ENCODE measurements at places on chromosomes 1 and 21. TPM values are rescaled to one million over a fixed set of nuclear protein-coding genes. Genes with fewer than 3 reads are reported as not detected.

DNA sequence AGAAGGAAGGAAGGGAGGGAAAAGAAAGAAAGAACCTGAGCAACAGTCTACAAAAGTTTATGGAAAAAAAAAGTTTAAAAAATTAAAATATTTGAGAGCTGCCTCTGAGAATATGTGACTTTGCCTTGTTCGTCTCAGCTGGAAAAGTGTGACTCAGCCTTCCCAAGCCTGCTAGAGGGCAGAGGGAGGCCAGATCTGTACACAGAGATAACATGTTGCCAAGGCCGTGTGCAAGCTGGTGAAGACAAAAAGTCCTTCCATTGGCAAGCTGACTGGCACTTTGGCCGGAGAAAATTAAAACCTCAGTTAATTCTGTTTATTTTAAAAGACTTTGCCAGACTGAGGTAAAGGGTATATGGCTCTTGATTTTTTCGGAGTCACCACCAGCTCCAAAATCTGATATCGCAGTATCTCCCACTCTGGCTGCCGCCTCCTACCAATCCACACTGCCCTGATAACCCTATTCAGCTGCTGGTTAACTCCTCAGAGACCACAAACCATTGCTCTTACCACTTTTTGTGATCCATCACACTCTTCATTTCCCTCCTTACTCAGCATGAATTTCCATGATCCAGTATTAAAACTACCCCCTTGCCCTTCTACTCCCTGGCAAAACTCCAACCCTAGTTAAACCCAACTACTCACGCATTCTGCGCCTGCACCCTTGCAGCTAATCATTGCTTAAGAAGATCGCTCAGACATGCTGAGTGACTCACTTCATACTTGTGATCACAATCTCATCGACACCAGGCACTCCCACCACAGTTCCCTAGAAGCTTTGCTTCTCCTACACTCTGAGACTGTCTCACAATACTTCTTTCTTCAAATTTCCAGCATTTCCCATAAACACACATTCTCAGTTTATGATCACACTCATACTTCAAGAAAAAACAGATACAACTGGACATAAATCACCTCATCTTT is 5.7 kb upstream of the PPP1R15B start:
- peak; percentile 78 for DNase-seq

- DNase-seq, result no peak
Observed at GRCh38 chr1:235818632-235819136, 48.0 kb downstream of the LYST start.

DNA sequence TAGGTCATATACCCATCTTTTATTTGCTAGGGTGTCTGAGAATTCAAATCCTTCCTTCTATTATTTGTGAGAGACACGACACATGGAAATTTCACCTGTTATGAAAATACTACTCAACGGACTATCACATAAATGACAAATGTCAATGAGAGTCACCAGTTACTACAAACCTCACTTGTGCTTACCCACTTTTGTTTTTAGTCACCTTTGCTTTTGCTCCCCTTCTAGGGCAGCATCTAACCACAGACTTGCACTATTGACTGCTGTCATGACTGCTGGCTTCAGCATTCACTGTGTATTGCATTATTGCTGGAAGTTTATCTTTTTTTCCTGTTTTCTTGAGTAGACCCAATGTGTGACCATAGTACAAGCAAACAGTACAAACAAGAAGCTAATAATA is 1048.0 kb downstream of the PLA2G4A start:
- DNase-seq, result no peak

DNA sequence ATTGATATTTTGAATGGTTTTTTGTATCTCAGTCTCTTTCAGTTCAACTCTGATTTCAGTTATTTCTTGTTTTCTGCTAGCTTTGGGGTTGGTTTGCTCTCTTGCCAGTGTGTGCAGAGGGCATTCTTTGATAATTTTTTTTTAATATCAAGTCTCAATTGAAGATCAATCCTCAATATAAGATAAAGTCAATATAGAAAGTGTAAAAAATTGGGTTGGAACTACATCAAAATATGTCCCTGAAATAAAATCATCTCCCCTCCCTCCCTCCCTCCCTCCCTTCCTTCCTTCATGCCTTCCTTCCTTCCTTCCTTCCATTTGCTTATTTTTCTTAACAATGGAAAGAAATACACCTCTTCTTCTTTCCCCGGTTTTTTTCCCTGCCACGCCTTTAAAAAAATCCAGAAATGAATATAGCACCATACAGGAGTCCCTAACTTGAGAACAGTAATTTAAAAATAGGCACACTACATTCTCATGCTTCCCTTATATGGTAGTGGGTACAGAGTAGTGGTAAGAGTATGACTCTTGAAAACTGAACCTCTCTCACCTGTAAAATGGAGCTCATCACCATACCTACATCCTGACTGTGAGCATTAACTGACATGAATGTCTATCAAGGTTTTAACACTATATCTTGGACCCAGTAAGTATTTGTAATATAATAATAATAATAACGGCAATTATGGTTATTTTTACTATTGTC is 221.9 kb downstream of the GIPC2 start:
- DNase-seq, result no peak

- DNase-seq, result no peak
Observed at GRCh38 chr1:226355669-226356551, 46.9 kb upstream of the LIN9 start.

DNA sequence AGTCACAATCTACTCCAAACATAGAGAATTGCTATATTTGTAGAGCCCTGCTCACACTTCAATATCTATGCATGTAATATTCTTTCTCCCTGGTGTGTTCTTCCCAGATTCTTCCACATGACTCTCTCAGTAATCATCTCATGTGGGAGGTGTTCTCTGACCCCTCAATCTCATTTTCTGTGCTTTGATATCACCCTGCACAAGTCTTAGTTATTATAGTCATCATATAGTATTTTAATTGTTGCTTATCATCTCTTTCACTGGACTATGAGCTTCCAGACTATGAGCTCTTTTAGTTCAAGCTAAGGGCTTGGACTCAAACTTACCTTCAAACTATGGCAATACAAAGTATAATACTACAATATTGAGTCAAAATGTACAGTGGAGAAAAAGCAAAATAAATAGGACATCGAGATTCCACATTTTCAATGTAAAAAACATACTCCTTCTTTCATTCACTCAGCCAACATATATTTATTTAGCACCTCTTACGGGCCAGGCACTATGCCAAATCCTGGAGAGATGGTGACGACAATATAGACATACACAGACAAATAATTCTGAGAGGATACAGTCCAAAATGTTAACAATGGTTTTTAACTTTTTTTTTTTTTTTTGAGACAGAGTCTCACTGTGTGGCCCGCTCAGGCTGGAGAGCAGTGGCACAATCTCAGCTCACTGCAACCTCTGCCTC is 12.7 kb downstream of the TESK2 start:
- DNase-seq, result peak; percentile 54

- DNase-seq, result no peak
Observed at GRCh38 chr1:88298506-88298905, 385.6 kb upstream of the PKN2 start.

GRCh38 chr21:29260461-29260860 is 38.3 kb upstream of the BACH1 start:
- no peak for DNase-seq

ZNF362 gene
- 27.1 TPM for polyA plus RNA-seq

DNA sequence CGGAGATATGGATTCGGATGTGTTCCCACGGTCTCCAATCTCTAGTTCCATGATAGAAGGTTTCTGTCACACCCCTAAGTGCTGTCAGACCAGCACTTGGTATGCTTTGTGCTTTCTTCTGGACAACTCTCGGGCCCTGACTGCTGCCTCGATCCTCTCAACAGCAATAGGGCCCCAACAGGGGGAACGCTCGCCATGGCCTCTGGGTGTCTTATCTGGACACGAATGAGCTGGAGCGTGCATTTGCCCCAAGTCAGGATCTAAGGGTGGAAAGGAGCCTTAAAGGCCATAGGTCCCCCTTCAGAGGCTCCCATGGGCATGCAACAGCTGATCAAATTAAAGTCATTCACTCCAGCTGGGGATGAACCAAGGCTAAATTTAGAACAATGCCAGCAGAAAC is 76.8 kb downstream of the TCP10L start:
- no peak for DNase-seq

GRCh38 chr1:74858136-74858535 is 125.2 kb downstream of the TYW3 start:
- no peak for DNase-seq

DNA sequence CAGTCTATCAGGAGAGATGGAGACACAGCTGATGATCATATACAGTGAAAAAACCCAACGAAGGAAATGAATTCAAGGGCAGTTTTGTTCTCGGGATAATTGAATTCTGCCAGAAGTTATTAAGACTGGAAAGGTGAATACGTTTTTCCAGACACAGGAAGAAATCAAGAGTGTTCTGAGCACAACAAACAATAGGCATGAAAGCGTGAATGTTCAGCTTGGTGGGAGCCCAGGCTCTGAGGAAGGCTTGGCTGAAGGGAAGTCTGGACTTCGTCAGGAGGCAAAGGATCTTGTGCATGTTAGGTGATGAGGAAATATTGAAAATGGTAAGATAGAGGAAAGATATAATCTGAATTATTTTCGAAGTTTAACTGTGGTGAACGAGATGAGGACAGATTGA is 50.4 kb downstream of the CYYR1 start:
- DNase-seq, result no peak

GRCh38 chr1:169527451-169528214 is 41.9 kb upstream of the SLC19A2 start:
- DNase-seq, result no peak

GRCh38 chr1:164876398-164877116 is 317.6 kb downstream of the PBX1 start:
- no peak for DNase-seq

C1orf116 gene
- polyA plus RNA-seq, result 45.7 TPM

- no peak for DNase-seq
Observed at GRCh38 chr1:186892936-186893335, 64.2 kb downstream of the PLA2G4A start.

DNA sequence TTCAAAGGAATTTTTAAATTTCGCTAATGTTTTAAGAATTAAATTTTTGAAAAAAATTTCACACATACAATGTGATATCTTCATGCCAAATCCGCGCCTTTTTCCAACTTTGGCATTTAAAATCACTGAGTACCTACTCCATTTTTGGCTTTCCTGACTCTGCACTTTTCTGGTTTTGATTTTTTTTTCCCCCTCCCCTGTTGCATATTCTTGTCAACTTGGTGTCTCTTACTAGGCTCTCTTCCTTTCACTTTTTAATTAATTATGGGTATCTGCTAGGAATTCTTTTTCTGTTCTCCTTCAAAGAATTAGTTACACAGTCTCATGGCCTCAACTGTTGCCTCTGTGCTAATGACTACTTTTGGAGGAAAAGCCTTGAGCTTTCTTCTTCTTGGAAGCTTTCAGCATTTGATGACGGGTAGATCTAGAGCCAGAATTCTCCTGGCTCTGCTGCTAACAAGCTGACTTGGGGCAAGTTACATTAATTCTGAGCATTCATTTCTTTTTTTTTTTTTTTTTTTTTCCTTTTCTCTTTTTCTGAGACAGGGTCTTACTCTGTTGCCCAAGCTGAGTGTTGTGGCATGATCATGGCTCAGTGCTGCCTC is 1.8 kb downstream of the AGL start:
- DNase-seq, result no peak

GRCh38 chr1:74502432-74502831 is 10.0 kb downstream of the LRRC53 start:
- peak; percentile 14 for DNase-seq

DNA sequence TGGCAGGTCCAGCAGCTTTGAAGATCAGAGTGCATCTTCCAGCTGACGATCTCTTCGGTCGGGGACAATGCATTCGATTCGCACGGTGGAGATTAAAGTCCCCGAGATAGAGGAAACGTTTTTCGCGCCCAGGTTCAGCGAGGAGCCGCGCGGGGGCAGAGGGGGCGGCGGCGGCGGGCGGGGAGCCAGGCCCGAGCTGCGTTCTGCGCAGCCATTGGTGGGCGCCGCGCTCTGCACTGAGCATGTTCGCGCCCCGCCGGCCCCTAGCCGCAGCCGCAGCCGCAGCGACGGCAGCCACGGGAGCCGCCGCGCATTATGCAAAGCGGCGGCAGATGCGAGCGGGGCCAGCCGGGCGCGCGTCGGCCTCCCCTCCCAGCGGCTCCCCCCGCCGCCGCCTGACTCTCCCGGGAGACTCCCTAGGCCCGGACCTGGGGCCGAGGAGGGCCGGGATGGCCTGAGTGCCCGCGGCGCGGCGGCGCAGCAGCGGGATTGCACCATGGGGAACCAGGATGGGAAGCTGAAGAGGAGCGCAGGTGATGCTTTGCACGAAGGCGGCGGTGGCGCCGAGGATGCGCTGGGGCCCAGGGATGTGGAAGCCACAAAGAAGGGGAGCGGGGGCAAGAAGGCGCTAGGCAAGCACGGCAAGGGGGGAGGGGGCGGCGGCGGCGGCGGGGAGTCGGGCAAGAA is at the start of gene FMN2:
FMN2 (plus strand) TSS at position 270 of the 687 bp plus-strand sequence; CDS start at position 497, 227 bp downstream.
- DNase-seq, result no peak

GRCh38 chr1:245142171-245142798 is 12.5 kb upstream of the KIF26B start:
- no peak for DNase-seq

GRCh38 chr1:217010253-217010652 is 287.0 kb upstream of the ESRRG start:
- DNase-seq, result no peak

- no peak for DNase-seq
Observed at GRCh38 chr1:30129001-30129408, 594.4 kb downstream of the MATN1 start.

- DNase-seq, result no peak
Observed at GRCh38 chr21:39958731-39959130, 91.5 kb downstream of the PCP4 start.

GBP5 gene
- 1.7 TPM for polyA plus RNA-seq

DNA sequence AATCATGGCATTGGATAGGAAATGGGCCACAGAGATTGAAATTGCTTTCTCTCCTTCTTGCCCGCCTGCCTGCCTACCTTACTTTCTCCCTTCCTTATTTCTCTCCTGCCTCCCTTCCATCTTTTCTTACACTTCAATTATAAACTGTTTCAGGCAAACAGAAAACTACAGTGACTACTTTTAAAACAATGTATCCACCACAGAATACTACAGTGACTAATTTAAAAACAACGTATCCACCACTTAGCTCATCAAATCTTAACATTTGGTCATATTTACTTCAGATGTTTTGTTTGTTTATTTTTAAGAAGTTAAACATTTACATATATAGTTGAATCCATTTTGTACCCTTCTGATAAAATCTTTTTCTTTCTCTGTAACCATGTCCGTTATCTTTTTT is 54.4 kb downstream of the SNRPE start:
- no peak for DNase-seq

CELA2B gene
- not detected for polyA plus RNA-seq

SERPINC1 gene
- polyA plus RNA-seq, result 0.54 TPM

ANGPTL3 gene
- polyA plus RNA-seq, result 12.3 TPM

All from large intestine (tissue), 12 donors.